ENCODE measurements at places on chromosomes 1 and 21.

- no peak for DNase-seq
Observed at GRCh38 chr1:30652152-30652841, 71.1 kb downstream of the MATN1 start.

- DNase-seq = peak; percentile 44
Observed at GRCh38 chr1:45306319-45306718, 20.4 kb upstream of the HPDL start.

DNA sequence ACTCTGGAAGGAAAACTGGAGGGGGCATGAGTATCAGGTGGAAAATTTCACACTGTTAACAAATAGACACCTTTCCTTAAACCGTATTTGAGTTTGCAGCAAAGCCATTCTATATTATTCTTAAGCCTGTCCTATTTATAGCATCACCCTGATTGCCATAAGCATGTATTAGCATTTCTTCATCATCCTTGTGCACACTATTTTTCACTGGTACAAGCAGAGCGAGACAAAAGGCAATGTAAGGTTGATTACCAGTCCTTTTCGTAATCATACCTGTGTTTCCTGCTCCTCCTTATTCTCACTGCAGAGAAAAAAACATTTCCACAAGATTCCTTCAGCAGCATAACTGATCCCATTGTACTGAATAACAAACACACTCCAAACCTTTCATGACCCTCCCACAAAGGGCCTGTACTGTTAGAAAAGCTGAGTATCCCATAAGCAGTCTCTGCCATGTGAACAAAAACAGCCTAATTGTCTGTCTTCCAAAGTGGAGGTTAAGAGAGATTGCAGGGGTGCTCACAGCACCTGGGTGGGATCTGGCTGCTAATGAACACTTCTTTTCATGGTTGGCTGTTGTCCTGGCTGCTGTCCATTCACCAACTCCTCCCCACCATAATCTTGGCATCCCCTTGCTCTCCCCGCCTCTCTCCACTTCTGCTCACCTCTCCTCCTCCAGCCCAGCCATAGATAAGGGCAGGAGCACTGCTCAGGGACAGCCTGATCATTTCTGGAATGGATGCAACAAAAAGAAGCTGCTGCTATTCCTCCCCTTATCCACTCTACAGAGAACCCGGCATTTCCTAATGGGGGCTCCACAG is 30.4 kb downstream of the VTCN1 start:
- no peak for DNase-seq

DNA sequence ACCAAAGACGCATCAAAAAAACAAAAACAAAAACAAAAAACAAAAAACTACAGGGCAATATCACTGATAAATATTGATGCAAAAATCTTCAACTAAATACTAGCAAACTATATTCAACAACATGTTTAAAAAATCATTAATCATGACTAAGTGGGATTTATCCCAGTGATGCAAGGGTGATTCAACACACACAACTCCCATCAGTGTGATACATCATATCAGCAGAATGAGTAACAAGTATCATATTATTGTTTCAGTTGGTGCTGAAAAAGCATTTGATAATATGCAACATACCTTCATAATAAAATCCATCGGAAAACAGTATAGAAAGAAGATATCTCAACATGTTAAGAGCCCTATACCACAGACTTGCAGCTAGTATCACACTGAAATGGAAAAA is 953.0 kb downstream of the AMY1C start:
- DNase-seq = no peak

DNA sequence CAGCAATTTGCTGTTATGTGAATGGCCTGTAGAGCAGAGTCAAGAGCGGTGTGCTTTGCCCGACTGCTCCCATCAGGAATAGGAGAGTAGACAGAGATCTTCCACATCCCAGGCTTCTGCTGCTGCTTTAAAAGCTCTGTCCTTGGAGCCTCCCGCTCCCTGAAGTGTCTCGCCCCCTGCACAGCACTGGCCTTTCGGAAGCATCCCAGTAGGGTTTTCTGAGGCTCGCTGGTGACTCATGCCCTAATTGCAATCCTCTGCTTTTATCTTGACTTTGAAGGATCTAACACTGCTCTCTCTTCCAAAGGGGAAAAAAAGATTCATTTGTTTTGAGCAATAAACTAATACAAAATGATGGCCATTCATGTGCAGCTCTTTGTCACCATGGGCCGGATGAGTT is 13.3 kb upstream of the CD101 start:
- DNase-seq = no peak

DNA sequence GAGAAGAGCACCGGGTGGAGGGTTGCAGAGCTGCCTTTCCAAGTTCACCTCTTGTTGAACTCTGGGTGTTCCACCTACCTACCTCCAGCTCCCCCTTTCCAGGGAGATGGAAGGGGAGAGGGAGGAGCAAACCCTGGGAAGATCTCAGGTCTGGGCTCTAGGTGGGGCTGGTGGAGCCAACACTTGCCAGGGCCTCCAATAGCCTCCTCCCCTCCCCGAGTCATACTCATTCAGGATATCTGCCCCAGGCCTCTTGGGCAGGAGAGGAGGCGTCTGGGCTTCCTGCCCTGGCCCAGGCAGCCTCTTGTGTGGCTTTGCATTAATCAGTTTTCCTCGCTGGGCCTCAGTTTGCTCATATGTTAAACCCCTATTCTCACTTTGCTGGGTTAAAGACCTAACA is 13.4 kb downstream of the RAP1GAP start:
- no peak for DNase-seq

GRCh38 chr21:45309069-45309986 is 21.6 kb upstream of the POFUT2 start:
- peak; percentile 51 for DNase-seq

DNA sequence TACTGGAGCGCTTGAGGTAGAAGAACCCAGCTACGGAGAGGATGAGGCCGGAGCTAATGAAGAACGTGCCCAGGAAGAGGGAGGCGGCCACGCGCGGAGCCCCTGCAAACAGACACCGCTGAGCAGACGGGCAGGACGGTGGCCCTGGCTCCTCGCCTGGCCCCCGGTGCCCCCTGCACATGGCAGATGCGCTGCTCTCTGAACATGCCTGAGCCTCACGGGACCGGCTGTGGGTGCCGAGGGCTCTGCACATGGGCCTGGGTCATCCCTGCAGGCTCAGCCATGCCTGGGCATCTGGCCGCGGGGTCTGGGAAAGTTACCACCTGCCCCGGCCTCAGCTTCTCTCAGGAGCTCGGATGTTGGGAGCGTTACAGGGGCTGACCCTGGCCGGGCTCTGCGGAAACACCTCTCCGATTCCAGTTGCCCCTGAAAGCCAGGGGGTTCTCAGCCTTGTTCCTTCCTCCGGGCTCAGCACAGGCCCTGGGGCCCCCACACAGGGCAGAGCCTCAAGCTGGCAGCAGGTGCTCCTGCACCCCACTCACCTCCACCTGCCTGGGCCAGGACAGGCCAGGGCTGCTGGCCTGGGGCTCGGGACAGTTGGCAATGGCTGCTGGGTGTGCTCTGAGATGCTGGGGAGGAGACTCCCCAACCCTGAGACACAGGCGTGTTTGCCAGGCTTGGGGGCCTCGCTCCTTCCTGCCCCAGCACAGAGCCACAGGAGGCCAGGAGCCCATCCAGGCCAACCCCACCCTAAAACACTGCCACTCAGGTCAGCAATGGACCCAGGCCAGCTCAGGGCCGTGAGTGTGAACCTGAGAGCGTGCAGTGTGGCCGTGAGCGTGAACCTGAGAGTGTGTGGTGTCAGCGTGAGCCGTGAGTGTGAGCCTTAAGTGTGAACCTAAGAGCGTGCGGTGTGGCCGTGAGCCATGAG is 12.1 kb upstream of the RNF223 start:
- no peak for DNase-seq

DNA sequence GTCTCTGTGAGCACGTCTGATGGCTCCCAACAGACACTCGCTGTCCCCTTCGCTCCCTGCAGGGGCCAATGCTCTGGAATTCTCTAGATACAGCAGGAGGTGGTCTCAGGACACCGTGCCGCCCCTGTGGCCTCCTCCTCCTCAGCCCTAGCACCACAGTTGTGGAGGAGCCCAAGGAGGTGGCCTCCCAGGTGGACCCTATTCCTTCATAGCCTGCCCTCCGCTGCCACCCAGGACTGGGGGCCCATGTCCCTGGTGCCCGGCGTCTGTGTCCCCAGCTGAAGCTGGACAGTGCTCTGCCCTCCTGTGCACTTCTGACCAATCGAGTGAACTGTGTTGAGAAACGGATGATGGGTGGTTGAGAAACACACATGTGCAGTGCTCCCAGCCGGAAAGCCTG is 149.8 kb upstream of the ARHGEF16 start:
- DNase-seq = no peak

DNA sequence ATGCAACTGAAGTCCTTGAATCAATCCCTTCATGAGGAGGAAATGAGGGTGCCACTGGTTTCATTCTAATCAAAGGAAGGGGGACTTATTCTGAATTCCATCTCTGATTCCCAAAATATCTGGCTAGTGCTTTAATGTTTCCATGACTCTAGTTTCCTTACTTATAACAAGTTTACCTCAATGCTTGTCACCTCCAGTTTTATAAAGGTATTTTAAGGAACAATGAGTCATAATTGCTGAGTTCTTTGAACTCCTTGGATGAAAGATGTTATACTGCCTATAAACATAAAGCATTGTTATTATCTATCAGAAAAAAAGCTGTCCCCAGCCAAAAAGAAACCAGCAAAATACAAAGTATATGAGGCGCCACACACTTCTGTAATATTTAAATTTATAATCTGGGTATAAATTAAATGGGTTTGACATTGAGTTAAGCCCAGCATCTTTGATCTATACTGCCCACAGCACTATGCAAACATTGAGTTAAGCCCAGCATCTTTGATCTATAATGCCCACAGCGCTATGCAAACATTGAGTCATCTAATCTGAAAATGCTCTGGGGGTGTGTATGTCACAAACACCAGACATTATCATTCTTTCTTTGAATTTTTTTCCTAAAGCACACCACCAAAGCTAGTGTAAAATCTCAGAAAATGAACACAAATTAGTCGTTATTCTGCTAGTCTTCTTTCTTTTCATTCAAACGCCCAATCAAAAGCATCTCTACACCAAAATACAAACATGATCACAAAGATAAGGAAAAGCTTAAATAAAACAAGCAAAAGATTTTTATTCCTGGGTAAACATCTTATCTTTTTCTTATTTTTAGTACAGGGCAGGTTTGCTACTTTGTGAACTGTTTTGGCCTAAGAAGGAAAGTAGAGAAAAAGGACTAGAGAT is 11.5 kb upstream of the CXADR start:
- no peak for DNase-seq

DNA sequence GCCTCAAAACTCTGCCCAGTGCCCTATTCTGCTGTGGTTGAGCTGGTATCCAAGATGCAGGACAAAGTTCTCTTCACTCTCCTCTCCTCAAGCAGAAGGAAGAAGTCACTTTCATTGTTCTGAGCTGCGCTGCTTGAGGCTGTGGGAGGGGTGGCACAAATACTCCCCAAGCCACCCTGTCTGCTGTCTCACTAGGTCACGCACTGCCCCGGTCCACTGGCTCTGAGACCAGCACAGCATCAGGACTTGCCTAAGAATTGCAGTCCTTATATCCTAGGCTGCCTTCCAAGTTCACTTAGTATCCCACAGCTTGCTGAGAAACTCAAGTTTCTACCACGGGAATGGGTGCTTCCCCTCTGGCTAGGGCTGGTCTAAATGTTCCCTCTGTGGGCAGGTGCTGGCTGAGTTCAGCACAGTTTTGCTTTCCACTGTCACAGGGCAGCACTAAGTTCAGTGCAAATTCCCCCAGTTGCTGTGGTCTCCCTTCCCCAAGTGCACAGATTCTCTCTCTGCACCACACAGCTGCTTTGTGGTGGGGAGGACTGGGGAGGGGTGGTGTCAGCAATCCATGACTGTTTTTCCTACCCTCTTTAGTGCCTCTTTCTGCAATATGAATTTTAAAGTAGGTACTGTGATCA is 32.4 kb downstream of the SLC9C2 start:
- no peak for DNase-seq

GRCh38 chr1:101167891-101168290 is 68.9 kb upstream of the S1PR1 start:
- no peak for DNase-seq

- DNase-seq = no peak
Observed at GRCh38 chr1:107557095-107557494, 407.9 kb downstream of the VAV3 start.

DNA sequence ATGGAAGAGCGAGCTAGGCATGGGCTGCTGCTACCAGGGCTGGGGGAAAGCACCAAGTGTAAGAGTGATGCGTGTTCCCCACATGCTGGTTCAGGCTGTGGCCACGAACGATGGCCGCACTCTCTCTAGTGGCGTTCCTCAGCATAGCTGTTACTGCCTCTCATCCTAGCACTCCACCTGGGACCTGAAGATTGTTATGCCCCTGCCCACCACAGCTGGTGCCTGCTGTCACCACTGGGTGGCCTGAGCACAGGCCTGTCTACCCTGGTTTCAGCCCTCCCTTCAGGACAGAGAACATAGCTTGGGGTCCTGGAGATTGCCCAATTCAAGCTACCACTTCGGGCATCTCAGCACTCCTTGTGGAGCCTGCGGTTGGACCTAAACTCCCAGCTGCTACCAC is 80.1 kb upstream of the PDC start:
- no peak for DNase-seq

- no peak for DNase-seq
Observed at GRCh38 chr1:46445773-46446256, 43.8 kb upstream of the DMBX1 start.

- no peak for DNase-seq
Observed at GRCh38 chr1:113276507-113276906, 113.8 kb upstream of the MAGI3 start.

DNA sequence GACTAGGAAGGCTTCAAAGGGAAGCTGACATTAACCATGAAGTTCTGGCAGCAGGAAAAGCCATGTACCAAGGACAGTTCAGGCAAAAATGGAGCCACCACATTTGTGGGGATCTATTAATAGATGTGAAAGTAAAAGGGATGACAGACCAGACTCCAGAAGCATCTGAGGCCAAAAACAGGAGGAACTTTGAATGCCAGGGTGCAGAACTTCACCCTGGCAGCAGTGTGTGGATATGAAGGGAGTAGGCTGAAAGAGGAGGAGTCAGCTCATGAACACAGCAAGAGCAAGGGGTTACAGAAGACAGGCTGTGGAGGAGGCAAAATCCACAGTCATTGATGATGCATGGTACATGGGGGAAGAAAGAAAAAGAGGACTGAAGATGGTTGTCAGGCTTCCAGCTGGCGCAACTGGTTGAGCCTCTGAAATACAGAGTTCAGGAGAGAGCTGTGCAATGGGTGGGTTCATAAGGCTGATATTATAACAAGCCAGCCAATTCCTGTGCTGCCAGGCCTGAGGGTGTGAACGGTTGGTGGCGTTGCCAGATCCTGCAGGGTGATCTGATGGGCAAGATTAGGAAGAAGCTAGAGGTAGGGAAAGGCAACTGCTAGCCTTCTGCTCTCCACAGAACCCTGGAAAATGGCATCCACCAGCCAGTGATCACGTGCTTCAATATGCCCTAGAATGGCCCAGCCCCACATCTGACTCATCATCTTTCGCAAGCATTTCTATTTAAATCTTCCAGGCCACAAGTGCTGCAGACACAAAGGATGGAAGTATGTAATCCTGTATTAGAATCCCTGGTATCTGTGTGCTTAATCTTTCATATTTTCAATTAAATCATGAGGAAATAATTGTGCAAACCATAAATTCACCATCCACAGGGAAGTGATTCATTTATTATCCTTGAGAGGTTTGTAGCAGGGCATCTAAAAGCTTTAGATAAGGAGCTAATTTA is 81.9 kb downstream of the SLC25A24 start:
- no peak for DNase-seq
